A549 treated with ZK216348 at 1 μM for 4 hours (cell line): ENCODE measurements at places on chromosomes 2 and 18. TPM values are rescaled to one million over a fixed set of nuclear protein-coding genes. Genes with fewer than 3 reads are reported as not detected.

VWC2L gene
- total RNA-seq, result not detected in 5 replicates

SH3RF3 gene
- 0.28 to 0.63 TPM (median 0.49 TPM) in 5 replicates for total RNA-seq

KATNAL2 gene
- total RNA-seq, result 1.4 to 2.4 TPM (median 1.7 TPM) in 5 replicates

MIB1 gene
- 4.1 to 11.8 TPM (median 8.0 TPM) in 5 replicates for total RNA-seq

ABCG8 gene
- not detected in 5 replicates for total RNA-seq

SLC30A3 gene
- 1.9 to 4.2 TPM (median 3.6 TPM) in 5 replicates for total RNA-seq
